ENCODE measurements at places on chromosomes 5 and 9.

- DNase-seq: no peak
Observed at GRCh38 chr9:121815084-121815483, 163.7 kb downstream of the DAB2IP start.

GRCh38 chr9:132141344-132141947, 20.4 kb upstream of the NTNG2 start:
- peak; percentile 49 for DNase-seq

- no peak for DNase-seq
Observed at GRCh38 chr9:115362640-115363039, 244.7 kb upstream of the TNC start.

DNA sequence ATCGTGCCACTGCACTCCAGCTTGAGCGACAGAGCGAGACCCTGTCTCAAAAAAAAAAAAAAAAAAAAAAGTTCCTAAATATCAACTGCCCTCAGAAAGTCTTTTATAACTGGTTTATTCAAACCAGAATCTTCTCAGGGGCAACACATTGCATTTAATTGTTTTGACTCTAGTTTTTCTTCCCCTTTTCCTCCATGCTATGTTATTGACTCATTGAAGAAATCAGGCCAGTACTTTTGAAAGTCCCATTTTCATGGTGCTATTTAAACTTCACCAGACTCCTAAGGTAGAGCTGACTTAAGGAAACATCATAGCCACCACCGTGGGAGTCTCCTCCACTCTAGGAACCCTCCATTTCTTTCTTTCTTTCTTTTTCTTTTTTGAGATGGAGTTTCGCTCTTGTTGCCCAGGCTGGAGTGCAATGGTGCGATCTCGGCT, 83.1 kb upstream of the IL6ST start:
- DNase-seq: no peak

GRCh38 chr5:76874088-76874581, 24.3 kb downstream of the S100Z start:
- DNase-seq: peak; percentile 96

- DNase-seq: no peak
Observed at GRCh38 chr5:74693191-74693590, 8.2 kb downstream of the HEXB start.

GRCh38 chr5:131366428-131366827, 102.6 kb downstream of the CDC42SE2 start:
- DNase-seq: no peak

- no peak for DNase-seq
Observed at GRCh38 chr5:163887854-163888253, 382.4 kb downstream of the MAT2B start.

DNA sequence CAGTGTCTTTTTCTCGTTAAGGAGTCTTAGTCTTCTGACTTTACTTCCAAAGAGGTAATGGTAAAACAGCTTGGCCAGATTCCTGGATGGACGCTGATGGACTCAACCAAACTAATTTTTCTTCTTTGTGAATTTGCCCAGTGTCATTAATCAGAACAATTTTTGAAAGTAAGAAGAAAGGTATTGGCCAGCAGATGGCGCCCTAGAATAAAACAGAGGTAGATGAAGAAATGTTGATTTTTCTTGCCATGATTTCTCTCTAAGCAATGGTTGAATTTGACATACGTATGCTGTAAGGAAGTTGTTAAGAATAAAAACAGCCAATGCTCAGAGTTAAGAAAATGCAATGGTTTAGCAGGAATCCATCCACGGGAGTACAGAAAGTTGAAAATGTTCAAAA, 500.0 kb downstream of the DIRAS2 start:
- DNase-seq: peak; percentile 48

DNA sequence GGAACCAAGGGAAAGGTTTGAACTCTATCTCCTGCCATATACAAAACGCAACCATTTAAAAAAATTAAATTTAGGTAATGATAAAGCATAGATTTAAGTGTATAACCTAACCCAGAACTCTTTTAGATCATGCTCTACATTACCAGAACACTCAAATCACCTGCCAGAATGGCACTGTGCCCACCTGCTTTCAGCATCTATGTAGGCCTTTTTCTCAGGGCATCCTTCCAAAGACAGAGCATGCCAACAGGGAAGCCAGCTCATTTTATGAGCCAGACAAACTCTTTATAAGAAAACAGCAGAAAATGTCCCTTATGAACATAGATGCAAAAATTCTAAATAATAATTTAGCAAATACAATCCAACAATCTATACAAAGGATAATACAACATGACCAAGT, 47.9 kb upstream of the SMAD5 start:
- no peak for DNase-seq

Data from RPMI8226 (cell line).